Right atrium auricular region (tissue), 2 donors: ENCODE measurements at places on chromosomes 3 and 15. TPM values are rescaled to one million over a fixed set of nuclear protein-coding genes. Genes with fewer than 3 reads are reported as not detected.

The C3orf20 gene
- not detected for total RNA-seq

The CORO2B gene
- total RNA-seq = 6.0 TPM

The CLEC3B gene
- total RNA-seq = 180 TPM

The SLC27A2 gene
- not detected for total RNA-seq

The PRR20G gene
- total RNA-seq = not detected

The HRG gene
- not detected for total RNA-seq

The PDE8A gene
- 23.2 TPM for total RNA-seq

DNA sequence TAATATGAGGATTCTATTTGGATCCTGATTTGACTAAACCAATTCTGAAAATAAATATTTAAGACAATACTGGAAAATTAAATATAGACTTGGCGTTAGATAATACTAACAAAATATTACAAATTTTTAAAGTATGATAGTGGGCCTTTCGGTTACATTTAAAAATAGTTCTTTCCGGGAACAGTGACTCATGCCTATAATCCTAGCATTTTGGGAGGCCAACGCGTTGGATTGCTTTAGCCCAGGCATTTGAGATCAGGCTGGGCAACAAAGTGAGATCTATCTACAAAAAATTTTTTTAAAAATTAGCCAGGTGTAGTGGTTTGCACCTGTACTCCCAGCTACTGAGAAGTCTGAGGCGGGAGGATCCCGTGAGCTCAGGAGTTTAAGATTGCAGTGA lies 30.3 kb upstream of the GADL1 start:
- DNase-seq = no peak

DNA sequence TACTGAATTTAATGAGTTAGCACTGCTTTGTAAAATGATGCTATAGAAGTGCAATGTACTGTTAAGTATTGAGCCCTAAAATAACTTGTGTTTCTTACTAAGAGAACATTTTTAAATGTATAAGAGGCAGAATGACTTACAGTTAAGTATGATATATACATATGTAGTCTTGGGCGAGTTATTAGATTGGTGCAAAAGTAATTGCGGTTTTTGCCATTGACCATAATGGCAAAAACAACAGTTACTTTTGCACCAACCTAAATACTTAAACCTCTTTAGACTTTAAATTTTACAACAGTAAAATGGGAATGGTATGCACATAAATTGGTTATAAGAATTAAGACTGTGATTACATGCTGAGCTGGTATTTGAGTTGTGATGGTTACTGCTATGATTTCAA lies 79.8 kb downstream of the CNTN3 start:
- DNase-seq = no peak

DNA sequence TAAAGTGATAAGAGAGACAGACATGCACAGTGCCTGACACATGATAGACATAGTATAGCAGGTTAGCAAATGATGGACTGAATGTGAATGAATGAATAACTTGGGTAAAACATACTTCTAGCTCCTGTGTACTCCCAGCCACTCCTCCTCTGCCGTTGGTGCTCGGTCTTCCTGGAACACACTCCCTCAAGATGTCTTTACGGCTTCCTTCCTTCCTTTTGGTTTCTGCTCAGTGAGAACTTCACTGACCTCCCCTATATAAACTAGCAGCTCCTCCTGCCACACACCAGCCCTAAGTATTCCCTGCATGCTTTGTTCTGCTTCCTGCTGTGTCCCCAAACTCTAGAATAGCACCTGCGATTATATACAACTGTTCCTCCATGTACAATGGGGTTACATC lies 50.2 kb downstream of the RAD54L2 start:
- no peak for DNase-seq

- DNase-seq = no peak
Measured at GRCh38 chr15:38065721-38066345, 131.4 kb downstream of the TMCO5A start.

DNA sequence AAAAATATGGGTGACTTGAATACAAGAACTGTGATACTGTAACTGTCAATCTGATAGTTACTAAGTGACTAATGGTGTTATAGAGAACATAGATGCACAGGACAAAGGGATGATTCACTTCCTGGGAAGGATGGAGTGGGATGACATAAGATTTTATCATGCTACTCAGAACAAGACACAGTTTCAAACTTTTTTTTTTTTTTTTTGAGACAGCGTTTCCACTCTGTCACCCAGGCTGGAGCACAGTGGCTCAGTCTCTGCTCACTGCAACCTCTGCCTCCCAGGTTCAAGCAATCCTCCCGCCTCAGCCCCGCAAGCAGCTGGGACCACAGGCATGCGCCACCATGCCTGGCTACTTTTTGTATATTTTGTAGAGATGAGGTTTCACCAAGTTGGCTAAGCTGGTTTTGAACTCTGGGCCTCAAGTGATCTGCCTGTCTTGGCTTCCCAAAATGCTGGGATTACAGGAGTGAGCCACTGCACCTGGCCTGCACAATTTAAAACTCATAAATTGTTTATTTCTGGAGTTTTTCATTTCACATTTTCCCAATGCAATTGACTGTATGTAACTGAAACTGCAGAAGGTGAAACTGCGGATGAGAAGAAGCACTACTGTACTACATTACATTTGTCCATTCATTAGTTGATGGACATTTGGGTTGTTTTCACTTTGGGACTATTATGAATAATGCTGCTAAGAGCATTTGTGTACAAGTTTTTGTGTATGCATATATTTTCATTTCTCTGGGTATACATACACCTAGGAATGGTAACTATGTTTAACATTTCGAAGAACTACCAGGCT lies 40.6 kb downstream of the ADIPOQ start:
- no peak for DNase-seq

- no peak for DNase-seq
Measured at GRCh38 chr3:27714692-27715453, 7.2 kb downstream of the EOMES start.

GRCh38 chr15:39592500-39592899 lies 11.6 kb downstream of the THBS1 start:
- DNase-seq = no peak

DNA sequence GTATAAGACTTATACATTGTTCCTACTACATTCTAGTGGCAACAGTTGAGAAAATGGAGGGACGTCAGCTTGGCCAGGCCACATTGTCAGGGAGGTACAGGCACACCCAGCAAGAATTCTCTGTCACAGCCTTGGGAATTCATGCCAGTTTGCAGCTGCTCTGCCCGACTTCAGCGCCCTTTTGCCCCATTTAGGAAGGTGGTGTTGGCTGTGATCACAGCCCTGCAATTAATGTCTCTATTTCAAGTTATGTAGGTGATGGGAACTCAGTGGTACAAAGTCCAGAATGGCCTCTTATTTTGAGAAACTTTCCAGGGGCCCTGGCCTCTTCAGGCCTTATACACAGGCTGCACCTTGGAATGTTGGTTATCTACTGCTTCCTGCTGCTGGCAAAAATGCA lies 26.7 kb downstream of the AMOTL2 start:
- no peak for DNase-seq

DNA sequence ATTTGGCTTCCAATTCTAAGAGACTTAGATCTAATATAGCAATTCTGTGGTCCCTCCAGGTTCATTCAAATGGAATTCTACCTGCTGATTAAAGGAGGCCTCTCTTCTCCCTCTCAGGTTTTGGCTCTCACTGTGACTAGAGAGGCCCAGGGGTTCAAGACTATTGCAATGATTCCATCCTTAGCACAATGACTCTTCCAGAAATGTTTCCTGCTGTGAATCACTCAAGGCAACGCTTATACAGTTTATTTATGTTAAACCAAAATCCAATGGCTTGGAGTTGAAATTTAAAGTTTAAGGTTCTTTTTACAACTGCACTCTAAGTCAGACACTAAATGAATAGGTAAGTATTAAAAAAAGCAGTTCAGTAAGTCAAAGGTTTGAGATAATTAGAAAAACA lies 39.9 kb downstream of the IFT57 start:
- DNase-seq = no peak

DNA sequence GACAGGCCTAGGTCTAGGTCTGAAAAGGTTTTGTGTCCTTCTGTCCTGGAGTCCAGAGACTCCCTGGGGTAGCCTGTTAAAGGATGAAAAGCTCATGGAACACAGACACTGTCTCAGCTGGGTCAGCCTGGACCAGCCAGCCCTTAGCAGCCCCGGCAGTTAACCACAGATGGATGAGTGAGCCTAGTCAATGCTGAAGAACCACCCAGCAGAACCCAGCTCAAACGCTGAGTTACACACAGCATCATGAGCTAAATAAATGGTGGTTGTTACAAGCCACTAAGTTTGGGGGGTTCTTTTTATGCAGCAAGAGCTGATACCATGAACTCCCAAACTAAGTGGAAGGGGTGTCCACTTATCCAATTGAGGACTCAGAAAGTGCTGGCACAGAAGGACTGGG lies 472.8 kb upstream of the PROK2 start:
- DNase-seq = no peak

DNA sequence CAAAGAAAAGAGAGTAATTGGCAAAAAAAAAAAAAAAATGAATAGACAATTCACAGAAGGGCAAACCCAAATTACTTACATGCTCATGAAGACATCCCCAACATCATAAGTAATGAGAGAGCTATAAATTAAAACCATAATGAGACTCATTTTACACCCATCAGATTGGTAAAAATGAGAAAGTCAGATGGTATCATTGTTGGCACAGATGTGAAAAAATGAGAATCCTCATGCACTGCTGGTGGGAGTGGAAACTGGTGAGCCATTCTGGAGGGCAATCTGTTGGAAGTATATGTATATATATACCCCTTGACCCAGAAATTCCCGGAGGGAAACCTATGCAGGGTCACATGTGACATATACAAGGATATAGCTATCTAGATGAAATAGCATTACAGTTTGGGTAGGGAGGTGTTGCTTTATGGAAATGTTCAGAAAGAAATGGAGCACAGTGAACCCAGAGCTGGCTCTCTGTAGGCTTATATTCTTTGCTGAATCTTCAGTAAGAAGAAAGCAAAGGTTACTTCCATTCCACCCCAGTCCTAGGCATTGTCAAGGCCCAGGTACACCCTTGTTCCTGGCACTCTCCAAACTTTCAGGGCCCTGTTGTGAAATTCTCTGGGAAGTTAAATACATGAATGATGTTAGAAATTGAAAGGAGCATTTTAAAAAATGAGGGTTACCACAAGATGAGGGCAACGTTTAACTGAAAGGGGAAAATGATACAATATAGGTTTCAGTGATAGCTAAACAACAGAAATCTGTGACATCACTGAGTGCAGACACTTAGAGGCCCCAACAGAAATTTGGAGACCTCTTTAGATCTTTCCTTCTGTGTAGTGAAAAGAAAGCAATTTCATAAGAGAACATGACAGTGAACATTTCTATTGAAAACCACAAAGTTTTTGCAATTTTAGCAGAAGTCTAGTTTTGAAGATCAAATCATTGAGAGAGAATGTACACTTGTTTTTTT lies 132.7 kb upstream of the TPRG1 start:
- DNase-seq = no peak

- peak; percentile 64 for DNase-seq
Measured at GRCh38 chr3:182792901-182793662, at the start of gene ATP11B. Gene ATP11B, plus strand, starts transcription at chr3:182793504. Its CDS starts 256 bp downstream, at chr3:182793760.

DNA sequence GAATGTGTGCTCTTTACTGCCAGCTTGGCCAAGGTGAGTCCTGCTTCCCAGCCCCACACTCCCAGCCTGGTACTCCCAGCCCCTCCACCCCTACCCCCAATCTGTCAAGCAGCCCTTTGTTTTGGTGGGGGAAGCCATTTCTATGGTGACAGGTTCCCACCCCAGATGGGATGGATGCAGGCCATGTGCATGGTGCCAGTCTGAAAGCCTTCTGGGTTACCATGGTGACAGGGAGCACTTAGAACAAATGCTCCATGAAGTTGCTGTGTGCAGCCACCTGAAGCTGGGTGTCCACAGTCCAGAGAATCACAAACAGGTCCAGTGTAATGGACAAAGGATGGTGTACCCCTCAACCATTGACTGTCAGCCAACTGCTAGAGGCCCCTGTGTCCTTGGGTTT lies 19.1 kb upstream of the VILL start:
- no peak for DNase-seq

- DNase-seq = no peak
Measured at GRCh38 chr3:125115640-125116039, 59.8 kb upstream of the HEG1 start.

GRCh38 chr3:53200501-53201498 lies 39.8 kb downstream of the PRKCD start:
- no peak for DNase-seq

DNA sequence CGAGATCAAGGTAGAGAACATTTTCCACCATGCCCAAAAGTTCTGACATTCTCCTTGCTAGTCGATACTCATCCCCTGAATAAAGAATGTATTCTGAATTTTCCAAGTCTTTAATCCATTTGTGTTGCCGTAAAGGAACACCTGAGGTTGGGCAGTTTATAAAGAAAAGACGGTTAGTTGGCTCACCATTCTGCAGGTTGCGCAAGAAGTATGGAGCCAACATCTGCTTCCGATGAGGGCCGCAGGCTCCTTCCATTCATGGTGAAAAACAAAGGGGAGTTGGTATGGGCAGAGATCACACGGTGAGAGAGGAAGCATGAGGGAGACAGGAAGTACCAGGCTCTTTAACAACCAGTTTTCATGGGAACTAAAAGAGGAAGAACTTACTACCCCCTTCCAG lies 121.2 kb downstream of the DCLK3 start:
- no peak for DNase-seq

DNA sequence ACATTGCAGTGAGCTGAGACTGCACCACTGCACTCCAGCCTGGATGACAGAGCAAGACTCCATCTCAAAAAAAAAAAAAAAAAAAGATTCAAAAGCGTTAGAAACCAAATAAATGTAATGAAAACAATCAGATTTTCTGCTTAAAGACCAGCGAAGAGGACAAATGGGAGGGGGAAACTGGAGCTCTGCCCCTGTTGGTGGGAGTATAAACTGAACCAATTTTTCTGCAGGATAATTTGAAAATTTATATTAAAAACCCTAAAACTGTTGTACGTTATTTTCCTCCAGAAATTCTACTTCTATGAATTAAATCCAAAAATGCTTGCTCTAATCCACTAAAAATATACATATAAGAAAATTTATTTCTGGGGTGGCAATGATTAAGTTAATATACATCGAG lies 25.3 kb upstream of the ZSCAN2 start:
- DNase-seq = no peak

DNA sequence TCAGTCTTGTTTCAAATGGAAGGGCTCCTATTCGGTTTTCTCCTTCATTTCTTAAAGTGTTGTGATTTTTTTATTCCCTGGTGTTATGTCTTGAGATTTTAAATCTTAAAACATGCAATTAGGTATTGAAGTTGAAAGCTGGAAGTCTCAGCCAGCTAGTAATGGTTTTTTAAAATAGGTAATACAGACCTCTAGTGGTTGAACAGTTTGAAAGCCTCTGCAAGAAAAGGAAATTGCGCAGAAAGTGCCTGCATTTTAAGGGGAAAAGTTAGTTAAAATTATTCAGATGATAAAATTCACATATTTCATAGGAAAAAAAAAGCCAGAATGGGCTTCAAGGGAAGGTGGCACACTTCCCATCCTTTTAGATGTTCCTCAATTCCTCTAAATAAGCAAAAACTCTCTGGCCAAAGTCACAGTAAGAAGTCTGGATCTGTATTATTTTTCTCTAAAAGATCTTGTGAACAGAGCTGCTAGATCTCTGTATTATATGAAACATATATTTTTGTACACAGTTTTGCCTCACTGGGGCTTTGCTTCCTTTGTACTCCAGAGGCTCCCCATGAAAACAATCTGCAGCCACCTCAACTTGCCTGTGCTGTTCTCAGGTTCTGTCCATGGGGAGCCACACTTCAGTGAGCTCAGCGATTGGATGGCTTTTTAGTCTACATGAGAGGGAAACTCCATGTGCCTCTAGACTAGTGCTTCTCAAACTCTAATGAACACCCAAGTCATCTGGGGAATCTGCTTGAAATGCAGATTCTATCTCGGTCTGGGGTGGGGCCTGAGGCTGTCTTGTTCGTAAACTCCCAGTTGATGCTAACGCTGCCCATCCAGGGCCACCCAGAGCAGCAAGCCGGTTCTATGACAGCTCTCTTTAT lies 21.5 kb downstream of the AGTR1 start:
- no peak for DNase-seq

GRCh38 chr3:126998728-126999127 lies 15.8 kb downstream of the PLXNA1 start:
- no peak for DNase-seq
